ENCODE measurements at places on chromosomes 11 and 22. TPM values are rescaled to one million over a fixed set of nuclear protein-coding genes. Genes with fewer than 3 reads are reported as not detected.

- peak; percentile 44 for DNase-seq
Measured at GRCh38 chr11:75351791-75352587, 528 bp upstream of the ARRB1 start.

The C22orf42 gene
- not detected for total RNA-seq

The SEC14L6 gene
- total RNA-seq, result 1.3 TPM

The KRTAP5-9 gene
- 0.37 TPM for total RNA-seq

DNA sequence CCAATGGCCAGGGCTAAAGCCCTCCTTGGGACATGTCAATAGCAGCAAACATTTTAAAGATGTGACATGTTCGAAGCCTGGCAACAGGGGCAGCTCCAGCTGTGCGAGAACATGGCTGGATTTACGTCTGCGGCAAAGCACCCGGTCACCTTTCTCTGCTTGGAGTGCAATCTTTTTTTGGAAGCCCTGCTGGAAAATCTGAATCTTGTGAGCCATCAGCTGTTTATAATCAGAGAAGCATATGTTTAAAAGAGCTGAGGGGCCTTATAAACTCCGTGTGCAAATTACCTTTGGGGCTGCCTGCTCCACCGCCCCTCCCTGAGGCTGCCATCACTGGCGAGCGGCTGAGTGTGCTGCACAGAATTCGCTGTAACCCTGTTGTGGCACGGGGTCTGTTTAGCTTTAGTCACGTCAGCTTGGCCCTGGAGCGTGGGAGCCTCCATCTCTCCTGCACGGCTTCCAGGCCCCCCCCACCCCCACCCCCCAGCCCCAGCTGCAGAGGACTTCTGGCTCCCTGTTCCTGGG, 9.0 kb upstream of the KCNQ1OT1 start:
- DNase-seq, result no peak

DNA sequence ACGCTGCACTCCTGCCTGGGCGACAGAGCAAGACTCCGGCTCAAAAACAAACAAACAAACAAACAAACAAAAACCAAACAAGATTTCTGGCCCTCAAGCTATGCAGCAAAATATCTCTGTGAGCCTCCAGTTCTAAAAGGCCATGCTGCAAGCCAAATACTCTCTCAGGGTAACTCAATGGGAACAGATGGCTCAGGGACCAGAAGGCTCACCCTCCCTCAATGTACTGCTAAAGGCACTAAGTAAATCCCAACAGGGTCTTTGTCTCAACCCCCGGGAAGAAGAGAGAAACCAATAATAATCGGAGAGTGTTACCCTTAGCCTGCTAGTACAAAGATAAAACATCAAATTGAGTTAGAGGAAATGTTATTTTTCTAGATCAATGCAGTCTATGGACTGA, 119.7 kb upstream of the ZC3H12C start:
- no peak for DNase-seq

The OR2AT4 gene
- total RNA-seq, result not detected

The PGM2L1 gene
- total RNA-seq, result 2.9 TPM

The APOBEC3B gene
- total RNA-seq, result 2.2 TPM

- no peak for DNase-seq
Measured at GRCh38 chr11:23570828-23571227, 710.6 kb upstream of the CCDC179 start.

The MS4A4E gene
- 5.6 TPM for total RNA-seq

The OR5P2 gene
- not detected for total RNA-seq

DNA sequence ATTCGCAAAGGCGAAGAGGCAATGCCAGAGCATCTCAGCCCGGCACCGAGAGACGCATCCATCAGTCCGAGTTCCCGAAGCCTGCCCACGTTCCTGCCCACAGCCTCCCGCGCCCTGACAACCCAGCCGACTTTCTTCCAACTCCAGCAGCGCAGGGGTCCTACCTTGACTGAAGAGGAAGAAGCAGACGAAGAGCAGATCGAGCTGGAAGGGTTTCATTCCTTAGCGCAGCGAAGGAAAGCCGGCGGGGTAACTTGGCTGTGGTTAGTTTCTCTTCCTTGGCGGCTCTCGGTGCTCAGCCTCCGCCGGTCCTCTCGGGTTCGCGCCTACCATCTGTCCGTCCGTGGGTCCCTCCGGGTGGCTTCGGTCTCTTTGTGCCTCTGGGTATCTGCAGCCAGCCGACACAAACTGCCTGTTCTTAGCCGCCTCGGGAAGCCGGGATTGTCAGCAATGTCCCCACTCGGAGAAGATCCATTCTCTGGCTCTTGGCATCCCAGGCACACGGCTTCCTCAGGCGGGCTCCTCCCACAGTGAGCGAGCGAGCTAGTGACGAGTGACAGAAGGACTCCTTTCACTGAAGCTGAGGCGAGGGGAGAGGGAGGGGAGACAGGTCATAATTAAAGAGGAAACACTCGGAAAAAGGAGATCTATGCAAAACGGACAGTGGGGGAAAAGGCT, at the start of gene KIRREL3:
Gene KIRREL3 (minus strand): TSS at position 480 of the 678 bp plus-strand sequence.
- DNase-seq, result no peak

DNA sequence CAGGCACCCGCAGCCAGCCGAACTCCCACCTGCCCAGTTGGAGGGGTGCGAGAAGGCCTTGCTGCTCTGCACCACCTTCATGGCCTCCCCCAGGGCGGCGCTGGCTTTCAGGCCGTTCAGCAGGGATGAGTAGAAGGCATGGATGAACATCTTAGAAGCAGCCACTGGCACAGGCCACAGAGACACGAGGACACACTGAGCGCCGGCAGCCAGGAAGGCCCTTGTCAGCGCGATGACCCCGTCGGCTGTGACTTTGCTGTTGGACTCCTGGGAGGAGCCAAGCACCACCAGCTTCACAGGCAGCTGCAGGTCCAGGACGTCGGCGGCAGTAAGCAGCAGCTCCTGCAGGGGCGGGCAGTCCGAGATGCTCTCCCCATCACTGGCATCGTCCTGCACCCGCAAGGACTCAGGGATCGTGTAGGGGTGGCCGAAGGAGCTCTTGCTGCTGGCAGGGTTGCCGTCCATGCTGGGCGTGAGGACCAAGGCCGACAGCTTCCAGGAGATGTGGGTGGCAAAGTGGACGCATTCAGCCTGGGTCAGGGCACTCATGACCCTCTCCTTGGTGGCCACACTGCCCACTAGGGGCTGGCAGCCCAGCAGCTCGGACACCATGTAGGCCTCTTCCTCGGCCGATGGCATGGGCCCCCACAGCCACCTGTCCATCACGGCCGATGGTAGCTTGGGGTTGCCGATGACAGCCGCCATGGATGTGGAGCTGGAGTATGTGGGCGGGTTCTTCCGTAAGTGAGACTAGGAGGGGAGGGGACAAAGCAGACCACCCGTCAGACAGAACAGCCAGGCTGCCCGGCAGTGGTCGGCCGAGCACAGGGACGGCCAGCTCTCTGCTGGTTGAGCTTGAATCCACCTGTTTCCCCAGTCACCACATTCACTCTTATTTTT, 79.7 kb upstream of the PITPNB start:
- DNase-seq, result no peak

The MYO7A gene
- 16.2 TPM for total RNA-seq

GRCh38 chr11:8360086-8360828, 96.6 kb upstream of the LMO1 start:
- no peak for DNase-seq

- DNase-seq, result no peak
Measured at GRCh38 chr11:124717786-124718651, 21.7 kb upstream of the NRGN start.

- no peak for DNase-seq
Measured at GRCh38 chr11:46055371-46055770, 65.9 kb downstream of the PHF21A start.

DNA sequence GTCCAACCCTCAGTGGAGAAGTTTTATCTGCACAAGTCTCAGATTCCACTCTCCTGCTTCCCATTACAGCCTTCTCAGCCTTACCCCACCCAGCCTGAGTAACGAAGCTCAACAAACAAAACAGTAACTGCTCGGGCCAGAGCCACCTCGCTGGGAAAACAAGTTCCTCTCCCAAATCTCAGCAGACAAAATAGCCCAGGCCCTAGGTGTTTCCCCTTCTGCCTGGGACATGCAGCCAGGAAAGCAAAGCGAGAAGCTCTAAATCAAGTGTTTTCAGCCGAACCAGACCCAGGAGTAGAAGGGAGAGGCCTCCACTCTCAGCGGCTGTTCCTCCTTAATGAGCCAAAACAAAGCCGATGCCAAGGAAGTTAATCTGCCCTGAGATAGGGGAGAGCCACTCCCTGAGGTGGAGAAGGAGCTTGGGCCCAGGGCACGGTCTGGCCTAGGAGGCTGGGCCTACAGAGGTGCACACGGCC, 44.0 kb downstream of the LIF start:
- DNase-seq, result no peak

GRCh38 chr11:73428699-73429098, 52.5 kb downstream of the RELT start:
- no peak for DNase-seq

DNA sequence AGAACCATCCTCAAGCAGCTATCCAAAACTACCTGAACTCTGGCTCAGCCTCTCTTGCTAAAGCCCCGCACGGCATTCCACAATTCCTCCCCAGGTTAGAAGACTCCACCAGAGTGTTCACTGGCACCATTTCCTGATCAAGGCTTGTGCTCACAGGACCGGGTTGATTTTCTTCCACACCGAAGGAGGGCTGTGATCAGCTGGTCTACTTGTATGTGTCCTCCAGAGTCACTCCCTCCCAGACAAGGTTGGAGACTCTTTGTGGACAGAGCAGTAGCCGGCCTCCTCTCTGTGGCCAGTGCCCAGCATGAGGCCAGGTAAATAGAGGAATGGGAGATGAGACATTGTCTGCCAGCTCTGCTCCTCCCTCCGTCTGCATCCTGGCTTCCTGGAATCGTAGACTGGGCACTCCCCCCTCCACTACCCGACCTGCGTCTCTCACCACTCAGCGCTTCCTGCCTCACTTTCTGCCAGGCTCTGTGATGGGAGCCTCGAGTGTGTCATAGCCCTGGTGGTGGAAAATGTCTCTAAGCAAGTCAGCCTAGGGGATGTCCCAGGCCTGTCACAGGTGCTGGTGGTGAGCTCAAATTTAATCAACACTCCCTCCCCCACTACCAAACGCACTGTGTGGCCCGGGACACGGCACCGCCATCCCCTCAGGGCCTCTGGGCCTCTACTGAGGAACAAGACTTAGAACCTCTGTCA, 12.5 kb upstream of the TMPRSS6 start:
- DNase-seq, result no peak

- DNase-seq, result no peak
Measured at GRCh38 chr11:29623144-29623722, 393.6 kb downstream of the KCNA4 start.

DNA sequence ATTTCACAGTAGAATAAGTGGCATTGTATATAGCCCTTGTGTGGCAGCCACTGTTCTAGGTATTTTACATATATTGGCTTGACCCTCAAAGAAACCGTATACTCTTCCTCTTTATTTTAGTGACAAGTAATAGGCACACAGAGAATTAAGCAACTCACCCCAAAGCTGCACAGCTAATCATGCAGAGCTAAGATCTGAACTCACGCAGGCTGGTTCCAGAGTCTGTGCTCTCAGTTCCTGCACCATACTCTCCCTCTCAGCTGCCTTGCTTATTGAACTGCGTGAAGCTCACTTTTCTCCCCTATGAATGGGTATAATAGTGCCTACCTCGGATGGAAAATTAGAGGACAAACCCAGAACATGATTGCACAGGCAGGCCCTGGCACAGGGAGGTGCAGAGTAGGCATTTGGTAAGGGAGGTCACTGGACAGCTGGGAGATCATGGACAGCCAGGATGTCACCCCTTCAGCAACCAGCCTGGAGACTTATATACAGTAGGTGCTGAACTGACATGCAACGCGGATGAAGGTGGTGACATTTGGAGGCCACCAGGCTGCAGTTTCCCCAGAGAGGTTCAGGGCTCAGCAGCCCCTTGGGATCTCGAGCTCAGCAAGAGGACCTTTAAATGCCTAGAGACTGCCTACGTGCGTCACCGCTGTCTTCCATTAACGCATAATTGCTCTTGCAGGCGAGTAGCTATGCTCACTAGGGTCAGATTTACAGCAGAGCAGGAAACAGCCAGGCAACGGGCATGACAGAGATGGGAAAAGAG, 78.4 kb upstream of the TP53I11 start:
- DNase-seq, result no peak

GRCh38 chr11:75431533-75432525, 1.2 kb downstream of the KLHL35 start:
- no peak for DNase-seq

DNA sequence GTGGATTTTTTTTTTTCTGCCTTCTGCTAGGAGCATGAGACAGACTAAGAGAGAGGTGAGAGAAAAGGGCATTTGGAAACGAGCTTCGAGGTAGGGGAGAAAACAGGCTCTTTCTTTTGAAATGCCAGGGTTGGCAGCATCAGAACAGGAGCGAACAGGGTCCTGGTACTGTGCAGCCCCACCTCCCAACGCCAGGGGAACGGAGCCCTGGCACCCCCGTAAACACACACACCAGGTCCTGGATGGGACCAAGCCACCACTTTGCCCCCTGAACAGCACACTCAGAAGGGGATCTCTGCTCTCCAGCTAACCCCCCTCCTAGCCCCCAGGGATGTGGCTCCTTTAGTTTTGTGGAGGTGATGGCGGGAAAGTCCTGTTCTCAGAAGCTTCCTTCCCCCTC, 127.1 kb downstream of the CTTN start:
- DNase-seq, result no peak

- no peak for DNase-seq
Measured at GRCh38 chr11:7364660-7365059, 113.0 kb downstream of the SYT9 start.

DNA sequence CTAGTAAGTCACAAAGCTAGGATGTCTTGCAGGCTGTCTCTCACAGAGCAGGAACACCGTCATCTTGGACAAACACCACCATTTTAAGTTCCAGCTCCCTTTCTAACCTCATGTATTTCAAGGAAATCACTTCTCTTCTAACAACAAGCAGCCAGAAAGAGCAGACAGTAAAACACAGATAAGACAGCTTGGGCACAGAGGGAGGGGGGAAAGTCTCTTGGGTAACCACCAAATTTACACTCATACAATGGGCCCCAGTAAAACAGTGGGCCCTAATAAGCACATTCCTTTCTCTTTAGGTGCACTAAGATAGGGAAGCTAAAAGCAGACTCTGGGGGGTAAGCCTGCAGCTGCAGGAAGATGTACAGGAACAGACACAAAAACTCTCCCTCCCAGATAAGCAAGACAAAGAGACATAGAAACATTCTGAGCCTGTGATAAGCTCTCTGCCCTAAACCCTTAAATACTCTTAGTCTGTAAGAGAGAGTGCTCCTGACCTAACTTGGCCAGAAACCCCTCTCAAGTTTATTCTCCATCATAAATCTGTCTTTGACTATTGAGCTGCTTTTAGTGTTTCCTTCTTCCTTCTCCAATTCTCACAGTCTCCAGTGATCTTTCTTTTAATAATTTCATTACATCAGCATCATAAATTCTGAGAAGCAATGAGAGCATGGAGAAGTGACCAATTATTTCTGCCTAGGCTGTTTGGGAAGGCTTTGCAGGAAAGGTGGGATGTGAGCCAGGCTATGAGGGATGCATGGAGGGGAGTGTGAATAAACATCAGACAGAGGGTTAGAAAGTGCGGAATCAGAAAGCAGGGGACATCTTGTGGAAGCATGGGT, 7.4 kb downstream of the OR10D3 start:
- no peak for DNase-seq

DNA sequence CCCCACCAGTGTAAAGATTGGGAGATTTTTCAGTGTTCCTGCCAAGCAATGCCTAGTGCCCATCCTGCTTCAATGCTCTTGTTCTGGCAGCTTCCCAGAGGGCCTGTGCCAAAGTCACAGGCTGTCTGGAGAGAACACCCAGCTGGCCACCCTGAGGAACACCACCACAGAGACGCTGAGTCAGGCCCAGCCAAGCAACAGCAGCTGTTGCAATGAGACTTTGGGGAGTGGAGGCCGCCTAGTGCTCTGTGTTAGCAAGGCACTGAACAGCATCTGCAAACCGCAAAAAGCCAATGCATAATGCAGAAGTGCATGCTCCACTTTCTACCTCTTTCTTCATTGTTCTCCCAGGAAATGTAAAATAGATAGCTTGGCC, 168.1 kb downstream of the NXPE2 start:
- DNase-seq, result no peak

Measured in omental fat pad (tissue), 4 donors.